ENCODE measurements at places on chromosomes 7 and 10.

DNA sequence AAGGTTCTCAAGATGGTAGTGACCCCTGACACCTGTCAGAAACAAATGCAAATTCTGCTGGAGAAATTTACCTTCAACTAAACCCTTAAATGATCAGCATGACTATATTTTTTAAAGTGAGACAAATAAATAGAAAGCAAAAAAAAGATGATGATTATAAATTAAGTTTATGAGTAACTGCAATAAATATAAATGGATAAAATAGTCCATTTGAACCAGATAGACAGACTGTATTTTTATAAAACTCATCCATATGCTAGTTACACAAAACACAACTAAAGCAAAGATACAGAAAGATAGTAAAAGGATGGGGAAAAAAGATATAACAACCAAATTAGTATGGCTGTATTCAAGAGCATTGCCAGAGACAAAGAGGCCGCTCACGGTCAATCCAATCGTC is 5.9 kb downstream of the TMEM176A start:
- no peak for DNase-seq

GRCh38 chr7:47931005-47932004 is 17.0 kb downstream of the PKD1L1 start:
- DNase-seq, result no peak

DNA sequence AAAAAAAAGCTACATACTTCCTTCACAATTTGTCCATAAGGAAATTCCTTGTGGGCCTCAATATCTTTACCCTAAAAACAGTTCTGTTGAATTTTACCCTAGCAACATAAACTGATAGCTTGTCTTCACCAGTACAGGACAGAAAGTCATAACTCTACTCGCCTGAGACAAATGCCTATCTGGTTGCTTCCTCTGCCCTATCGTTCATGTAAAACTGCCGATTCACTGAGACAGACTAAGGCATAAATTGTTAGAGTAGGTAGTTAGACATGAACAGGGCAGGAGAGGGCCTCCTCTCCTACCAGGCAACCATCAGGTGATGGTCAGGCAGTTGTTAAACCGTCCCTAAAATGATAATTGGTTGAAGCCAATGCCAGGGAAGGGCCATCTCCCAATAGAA is 25.0 kb downstream of the IFIT3 start:
- DNase-seq, result no peak

DNA sequence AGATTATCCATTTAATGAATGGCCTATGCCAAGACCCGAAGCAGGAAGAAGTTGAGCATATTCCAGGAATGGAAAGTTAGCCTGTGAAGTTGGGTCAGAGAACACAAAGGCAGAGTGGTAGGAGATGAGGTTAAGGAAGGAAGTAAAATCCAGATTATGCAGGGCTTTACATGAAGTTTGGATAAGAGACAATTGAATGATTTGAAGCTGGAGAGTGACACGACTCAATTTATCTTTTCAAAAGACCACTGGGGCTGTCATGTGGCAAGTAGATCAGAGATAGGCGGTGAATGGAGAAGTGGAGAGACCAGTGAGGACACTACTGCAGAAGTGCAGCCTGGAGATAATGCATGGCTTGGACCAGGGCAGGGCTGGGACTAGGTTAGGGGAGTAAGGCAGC is 7.2 kb upstream of the CNOT4 start:
- DNase-seq, result no peak

DNA sequence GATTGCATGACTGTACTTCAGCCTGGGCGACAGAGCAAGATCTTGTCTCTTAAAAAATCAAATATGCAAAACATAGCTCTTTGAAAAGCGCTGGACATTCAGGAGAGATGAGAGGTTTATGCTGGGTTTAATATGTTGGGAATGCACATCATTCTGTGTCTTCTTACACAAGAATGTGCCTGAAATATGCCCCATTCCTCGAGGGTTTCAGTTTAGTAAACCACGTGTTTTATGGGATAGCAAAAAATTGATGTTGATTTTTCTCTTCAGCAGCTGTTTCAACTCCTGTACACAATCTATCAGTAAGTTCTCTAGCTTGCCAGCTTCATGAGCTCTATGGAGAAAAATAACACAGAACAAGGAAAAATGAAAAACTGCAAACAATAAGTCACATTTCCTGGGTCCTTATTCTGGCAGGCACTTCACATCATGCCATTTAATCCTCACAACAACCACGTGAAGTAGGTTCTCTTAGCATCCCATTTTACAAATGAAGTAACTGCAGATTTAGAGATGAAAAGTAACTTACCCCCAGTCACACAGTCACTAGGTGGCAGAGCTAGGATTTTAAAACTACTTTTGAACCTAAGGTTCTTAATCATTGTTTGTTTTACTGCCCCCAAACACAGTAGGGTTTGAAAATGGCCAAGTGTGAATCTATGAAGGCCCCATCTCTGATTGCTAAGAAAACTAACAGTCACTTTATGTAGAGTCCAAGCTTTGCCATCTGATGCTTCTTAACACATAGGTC is 423.6 kb downstream of the PHTF2 start:
- DNase-seq, result no peak

GRCh38 chr7:143305423-143306070 is 10.4 kb upstream of the CLCN1 start:
- DNase-seq, result peak; percentile 88

DNA sequence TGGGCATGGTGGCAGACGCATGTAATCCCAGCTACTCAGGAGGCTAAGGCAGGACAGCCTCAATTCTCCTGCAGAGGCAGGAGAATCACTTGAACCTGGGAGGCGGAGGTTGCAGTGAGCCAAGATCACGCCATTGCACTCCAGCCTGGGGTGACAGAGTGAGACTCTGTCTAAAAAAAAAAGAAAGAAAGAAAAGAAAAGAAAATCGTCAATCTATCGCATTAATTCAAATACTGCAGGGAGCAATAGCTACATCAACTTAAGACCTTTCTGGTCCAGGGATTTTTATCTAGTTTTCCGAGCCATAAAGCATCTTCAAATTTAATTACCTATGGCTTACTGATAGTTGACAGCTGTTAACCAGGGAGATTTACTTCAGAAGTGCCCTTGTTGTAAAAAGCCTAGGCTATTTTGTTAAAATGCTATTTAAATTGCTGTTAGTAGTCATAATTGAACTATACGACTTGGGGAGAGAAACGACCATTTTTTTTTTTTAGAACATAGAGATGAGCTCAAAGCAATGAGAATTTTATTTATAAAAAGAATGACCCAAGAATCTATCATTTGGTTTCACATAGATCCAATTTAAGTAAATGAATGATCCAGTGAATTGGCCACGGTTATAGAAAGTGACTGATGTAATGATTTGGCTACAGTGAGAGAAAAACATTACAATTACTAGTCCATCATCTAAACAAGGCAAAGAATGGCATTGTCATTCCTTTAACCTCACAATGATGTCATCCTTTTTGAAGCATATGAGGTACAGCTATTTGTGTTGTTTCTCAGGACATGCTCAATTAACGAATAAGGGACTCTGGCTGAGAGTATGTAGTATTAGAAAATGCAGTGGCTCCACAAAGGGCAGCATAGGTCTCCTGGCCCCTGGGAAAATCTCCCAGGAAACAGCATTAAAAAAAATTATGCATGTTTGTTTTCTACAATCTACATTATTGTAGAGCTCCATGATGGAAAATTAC is 85.3 kb downstream of the SEMA3C start:
- no peak for DNase-seq

GRCh38 chr7:116540743-116541142 is 15.9 kb downstream of the CAV1 start:
- no peak for DNase-seq

- DNase-seq, result no peak
Measured at GRCh38 chr10:20622531-20623211, 274.4 kb downstream of the NEBL start.

DNA sequence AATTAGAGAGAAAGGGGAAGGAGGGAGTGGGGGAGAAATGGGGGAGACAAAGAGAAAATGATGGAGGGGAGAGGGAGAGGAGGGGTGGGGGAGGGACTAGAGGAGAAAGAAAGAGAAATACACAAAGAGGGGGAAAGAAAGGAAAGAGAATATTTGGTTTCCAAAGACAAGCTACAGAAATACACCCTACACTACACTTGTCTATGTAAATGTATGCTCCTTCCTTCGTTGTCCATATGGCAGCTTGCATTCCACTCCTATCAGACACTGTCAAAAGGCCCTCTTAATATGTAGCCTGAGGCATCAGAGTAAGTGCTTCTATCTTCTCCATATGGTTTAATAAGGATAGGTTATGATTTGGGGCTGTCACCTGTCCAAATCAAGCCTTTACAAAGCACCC is 92.8 kb upstream of the FEZF1 start:
- DNase-seq, result no peak

DNA sequence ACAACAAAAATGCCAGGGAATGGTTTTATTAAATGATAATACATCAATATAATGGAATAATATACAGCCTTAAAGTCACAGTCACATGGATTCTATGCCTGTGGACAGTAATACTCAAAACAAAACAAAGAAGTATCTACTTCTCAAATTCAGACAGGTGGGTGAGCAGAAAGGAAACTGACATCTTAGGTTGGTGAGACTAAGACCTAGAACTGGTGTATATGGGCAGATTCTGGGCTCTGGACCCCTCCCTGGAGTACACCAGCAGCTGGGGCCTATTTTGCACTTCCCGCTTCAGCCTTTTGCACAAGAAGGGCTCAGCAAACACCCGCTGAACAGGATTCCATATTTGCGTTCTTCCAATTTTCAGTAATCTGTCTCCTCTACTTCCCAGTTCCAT is 5.4 kb upstream of the FIS1 start:
- DNase-seq, result no peak

DNA sequence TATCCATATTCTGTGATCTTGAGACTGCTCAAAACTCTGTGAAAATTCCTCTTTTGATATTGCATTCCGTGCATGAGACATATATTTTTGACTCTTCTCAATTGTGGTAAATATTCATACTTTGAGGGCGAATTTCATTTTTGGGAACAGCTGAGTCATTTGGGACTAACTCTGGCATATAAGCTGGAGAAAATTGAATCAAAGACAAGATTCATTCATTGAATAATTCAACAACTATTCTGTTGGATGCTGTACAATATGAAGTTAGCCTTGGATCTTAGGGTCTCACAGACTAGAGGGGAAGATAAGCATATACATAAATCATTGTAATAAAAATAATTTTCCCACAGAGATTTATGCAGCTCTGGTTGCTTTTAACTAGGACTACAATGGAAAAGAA is 183.2 kb upstream of the NEBL start:
- DNase-seq, result no peak

DNA sequence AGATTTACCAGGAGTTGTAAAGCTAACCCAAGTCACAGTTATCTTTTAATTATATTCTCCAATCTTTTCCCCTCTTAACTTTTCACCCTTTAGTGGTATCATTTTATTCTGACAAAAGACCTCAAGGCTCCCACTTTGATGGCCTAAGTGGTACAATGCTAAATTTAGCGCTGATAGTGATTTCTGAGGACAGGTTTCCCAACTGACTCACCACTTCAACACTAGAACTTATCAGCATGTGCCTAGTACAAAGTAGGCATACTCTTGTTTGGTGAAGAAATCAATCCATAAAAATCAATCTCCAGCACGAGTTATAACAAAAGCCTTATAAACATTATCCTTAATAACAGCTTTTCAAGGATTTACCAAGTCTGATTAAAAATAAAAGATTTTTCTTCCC is 7.5 kb downstream of the SNX13 start:
- no peak for DNase-seq

DNA sequence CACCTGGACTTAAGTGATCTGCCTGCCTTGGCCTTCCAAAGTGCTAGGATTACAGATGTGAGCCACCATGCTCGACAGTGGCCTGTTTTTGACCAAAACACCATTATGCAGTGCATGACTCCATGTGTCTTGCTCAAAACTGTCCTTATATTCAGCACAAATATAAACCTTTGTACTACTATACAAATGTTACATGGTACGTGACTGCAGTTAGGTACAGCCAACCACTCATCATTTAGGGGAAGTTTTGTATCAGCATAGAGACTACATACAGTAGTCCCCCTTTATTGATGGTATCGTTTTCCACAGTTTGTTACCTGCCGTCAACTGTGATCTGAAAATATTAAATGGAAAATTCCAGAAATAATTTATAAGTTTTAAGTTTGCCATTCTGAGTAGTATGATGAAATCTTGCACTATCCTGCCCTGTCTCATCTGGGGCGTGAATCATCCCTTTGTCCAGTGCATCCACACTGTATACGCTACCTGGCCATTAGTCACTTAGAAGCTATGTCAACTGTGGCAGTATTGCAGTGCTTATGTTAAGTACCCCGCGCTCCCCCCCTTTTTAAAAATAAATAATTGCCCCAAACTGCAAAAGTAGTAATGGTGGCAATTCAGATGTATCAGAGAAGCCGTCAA is 23.3 kb upstream of the ZNF282 start:
- DNase-seq, result no peak

- DNase-seq, result no peak
Measured at GRCh38 chr7:13639396-13639795, 350.1 kb downstream of the ETV1 start.

DNA sequence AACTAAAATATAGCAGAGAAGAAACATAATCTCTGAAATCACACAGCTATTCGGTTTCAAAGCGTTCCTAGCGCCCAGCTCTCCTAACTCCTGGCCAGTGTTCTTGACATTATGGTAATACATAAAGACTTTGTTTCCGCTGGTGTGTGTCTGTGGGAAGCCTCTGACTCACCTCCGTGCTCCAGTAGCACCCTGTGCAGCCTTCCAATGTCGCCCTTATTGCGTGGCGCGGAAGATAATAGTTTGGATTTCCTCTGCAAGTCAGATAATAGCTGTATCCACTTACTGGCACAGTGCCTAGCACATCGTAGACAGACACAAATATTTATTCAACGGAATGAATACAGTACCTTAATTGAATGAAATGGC is 570 bp downstream of the BMS1 start:
- no peak for DNase-seq

- DNase-seq, result no peak
Measured at GRCh38 chr10:122176232-122177213, 94.6 kb upstream of the BTBD16 start.

DNA sequence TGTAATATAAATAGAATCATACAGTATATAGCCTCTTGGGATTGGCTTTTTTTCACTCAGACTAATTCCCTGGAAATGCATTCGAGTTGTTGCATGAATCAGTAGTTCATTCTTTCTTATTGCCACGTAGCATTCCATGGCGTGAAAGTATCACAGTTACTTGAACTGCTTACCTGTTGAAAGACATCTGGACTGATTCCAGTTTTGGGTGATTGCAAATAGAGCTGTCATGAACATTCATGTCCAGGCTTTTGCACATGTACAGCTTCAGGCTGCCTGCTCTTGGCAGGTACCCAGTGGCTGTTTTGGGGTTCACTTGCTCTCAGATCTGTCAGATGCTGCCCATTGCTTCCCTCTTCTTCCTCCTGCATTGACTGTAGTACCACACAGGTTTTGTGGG is 54.9 kb downstream of the LRGUK start:
- no peak for DNase-seq

DNA sequence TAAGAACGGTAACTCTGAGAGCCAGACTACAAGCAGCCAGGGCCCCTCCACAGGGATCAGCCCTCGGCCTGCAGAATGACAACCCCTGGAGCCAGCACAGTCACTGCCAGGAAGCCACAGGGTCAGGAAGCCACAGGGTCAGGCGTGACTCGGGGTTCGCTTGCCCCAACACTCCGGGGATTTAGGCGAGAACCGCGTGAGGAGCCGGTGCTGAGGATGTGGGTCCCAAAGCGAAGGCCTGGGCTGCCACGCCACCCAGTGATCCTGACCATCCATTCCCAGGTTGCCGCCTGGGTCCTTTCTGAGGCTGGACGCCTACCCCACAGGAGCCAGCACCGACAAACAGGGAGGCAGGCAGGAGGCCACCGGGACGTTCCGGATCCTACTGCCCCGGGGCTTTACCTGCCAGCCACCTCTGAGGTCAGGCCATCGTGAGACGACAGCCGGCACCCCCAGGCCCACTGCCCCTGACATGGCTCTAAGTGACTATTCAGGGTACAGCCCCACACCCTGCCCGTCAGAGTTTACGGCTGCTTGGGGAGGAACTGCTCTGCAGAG is 228.6 kb downstream of the ELFN1 start:
- peak; percentile 25 for DNase-seq
